ENCODE measurements at places on chromosomes 16 and 17.

DNA sequence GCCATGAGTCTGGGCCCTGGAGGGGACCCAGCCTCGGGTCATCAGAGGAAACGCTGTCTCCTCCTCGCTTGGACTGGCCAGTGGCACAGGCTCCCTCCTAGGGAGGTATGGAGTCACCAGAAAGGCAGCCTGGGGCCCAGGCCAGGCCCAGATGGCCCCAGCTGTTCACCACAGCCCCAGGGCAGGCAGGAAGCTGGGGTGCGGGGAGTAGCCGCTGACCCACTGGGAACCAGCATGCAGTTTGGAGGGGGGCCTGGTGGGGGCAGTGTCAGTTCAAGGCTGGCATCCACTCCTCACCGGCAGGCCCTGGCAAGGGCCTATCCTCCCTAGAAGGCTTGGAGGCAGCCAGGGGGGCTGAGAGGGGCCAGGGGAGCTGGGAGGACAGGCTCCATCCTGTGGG lies 48.8 kb downstream of the SDK2 start:
- no peak for DNase-seq

DNA sequence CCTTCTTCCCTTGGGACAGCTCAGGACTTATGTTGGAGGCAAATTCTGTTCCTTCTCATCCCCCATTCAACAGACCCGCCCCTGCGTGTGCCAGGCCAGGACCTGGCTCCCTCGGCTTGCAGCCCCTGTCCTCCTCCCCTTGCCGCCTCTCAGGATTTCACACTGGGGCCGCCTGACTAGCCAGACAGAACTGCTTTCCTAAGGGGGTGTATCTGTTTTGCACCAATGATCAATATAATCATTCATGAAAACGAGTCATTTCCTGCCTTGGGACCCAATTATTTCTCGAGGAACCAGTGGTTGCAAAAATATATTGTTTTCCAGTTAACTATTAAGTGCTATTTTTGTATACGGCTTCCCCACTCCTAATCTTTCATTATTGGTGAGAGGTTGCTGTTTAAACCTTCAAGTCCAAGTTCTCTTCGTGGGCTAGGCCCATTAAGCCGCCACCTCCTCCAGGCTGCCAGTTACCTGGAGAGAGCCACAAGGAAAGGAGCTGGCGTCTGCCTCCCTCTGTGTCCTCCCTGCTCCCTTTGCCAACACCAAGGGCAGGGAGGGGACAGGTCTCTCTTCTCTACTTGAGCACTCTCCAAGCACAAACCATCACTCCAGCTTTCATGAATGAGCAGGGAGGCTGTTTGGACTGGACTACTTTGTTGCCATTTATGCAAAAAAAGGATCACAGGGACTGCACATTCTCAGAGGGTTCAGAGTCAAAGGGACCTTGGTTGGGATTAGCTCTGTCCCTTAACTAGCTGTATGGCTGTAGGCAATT lies 8.9 kb downstream of the DCAKD start:
- no peak for DNase-seq

- no peak for DNase-seq
Observed at GRCh38 chr16:16815641-16816040, 436.7 kb downstream of the NPIPA7 start.

GRCh38 chr16:89547860-89548259 lies 12.6 kb upstream of the RPL13 start:
- no peak for DNase-seq

- DNase-seq: no peak
Observed at GRCh38 chr17:81251709-81252301, 12.7 kb downstream of the NDUFAF8 start.

GRCh38 chr17:38918129-38918913 lies 7.1 kb upstream of the LASP1NB start:
- no peak for DNase-seq

DNA sequence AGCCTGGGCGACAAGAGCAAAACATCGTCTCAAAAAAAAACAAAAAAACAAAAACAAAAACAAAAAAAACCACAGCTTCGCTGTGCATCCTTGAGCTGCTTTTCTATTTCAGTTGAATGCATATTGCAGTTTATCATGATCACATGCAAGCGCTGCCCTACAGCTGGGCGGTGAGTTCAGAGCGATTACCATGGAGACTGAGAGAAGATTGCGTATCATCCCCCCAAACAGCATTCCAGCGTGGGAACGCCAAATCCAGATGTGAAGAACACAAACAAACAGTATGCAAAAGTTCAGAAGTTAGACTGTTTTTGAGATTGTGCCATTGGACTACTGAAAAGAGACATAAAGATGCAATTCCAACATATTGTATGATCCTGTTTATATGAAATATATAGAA lies 15.1 kb upstream of the SLC52A1 start:
- DNase-seq: peak; percentile 90

GRCh38 chr17:19003543-19004420 lies 782 bp downstream of the FAM83G start:
- peak; percentile 24 for DNase-seq

GRCh38 chr16:8686031-8686621 lies 11.7 kb downstream of the ABAT start:
- DNase-seq: no peak

DNA sequence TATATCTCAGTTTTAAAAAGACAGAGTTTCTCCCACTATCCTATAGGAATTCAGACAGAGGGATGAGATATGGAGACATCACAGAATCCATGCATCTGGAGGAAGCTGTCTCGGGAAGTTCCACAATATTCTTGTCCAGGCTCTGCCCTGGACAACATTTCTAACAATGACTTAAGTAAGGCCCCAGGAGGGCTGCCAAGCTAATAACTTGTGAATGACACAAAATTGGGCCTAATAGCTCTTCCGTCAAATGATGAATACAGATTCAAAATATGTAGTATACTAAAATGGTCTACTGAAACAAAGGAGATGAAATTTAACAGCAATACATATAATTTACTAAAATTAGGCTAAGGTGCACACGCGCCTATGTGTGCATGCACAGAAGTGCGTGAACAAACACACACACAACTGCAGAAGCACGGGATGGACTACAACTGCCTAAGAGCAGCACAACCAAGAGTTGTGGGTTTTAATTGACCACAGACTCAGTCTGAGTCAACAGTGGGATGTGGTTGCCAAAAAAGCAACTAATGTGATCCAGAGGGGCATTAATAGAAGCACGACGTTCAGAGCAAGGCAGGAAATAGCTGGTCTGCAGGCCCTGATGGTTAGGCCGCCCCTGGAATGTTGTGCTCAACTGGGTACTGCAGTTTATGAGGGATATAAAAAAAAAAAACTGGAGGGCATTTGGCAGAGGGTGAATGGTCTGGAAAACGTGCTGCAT lies 26.3 kb upstream of the HS3ST2 start:
- no peak for DNase-seq

DNA sequence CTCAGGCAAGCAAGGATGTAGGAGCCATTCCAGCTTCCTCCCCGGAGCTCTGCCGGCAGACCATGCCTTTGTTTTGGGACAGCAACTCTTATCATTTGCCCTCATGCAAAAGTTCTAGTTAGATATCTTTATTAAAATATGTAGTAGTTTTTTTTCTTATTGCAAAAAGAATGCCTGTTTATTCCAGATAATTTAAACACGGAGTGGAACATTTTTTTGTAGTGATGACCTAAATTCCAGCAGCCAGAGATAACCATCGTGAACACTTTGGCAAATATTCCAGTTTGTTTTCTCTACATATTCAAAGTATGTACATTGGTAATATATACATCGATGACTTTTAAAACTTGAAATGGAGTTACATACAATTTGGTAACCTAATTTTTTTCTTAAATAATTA lies 54.8 kb downstream of the CRISPLD2 start:
- peak; percentile 59 for DNase-seq

- peak; percentile 29 for DNase-seq
Observed at GRCh38 chr17:71849783-71850768, 270.7 kb upstream of the SOX9 start.

- peak; percentile 92 for DNase-seq
Observed at GRCh38 chr17:7035591-7036368, at the start of gene SLC16A13. Gene SLC16A13 (plus strand): TSS chr17:7036015. CDS start chr17:7036383, 368 bp downstream.

GRCh38 chr17:77890771-77891170 lies 67.7 kb upstream of the TNRC6C start:
- no peak for DNase-seq

GRCh38 chr17:9213303-9213640 lies 192.0 kb downstream of the NTN1 start:
- no peak for DNase-seq

DNA sequence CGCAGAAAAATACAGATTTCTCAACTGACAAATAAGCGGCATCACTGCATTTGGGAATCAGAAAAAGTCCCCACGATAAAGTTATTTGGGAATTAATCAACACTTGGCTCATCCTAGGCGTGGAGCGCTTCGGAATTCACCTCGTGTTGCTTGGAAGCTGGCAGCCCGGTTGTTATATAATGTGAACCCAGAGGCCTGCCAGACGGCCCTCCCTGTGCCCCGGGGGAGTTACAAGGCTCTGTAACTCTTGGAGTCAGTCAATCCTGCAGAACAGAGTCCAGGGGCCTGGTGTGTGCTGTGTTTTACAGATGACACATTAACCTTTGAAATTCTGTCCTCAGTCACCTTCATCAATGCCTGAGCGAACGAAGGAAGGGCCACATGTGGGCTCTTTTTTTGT lies 111.1 kb downstream of the PITPNC1 start:
- no peak for DNase-seq

Measured in amniotic epithelial cell (primary cell).